Dermis lymphatic vessel endothelial cell (primary cell): ENCODE measurements at places on chromosomes 4 and X. TPM values are rescaled to one million over a fixed set of nuclear protein-coding genes. Genes with fewer than 3 reads are reported as not detected.

The C4orf36 gene
- 0.22 and 0.52 TPM in 2 replicates for total RNA-seq

The SLC35A2 gene
- total RNA-seq, result 7.8 and 11.9 TPM in 2 replicates

The UGT2B11 gene
- total RNA-seq, result not detected in 2 replicates

The NXF2B gene
- total RNA-seq, result not detected in 2 replicates

The SERPINA7 gene
- not detected in 2 replicates for total RNA-seq

The IRAK1 gene
- total RNA-seq, result 40.0 and 54.2 TPM in 2 replicates

The MBTPS2 gene
- total RNA-seq, result 4.8 and 5.9 TPM in 2 replicates

The SLC34A2 gene
- total RNA-seq, result 0.11 and 0.17 TPM in 2 replicates

The PIM2 gene
- 3.0 and 3.4 TPM in 2 replicates for total RNA-seq

The SPANXD gene
- total RNA-seq, result not detected in 2 replicates

The GAGE12F gene
- not detected in 2 replicates for total RNA-seq

The FGB gene
- total RNA-seq, result not detected in 2 replicates

The TFE3 gene
- total RNA-seq, result 9.2 and 10.8 TPM in 2 replicates

The PDHA2 gene
- not detected in 2 replicates for total RNA-seq

The WFS1 gene
- 62.2 and 79.8 TPM in 2 replicates for total RNA-seq

The SH3TC1 gene
- 78.8 and 129 TPM in 2 replicates for total RNA-seq

The SSX3 gene
- total RNA-seq, result not detected in 2 replicates

The PCDH11X gene
- not detected in 2 replicates for total RNA-seq

The ARMCX1 gene
- total RNA-seq, result 53.1 and 75.8 TPM in 2 replicates

The SPATA4 gene
- not detected in 2 replicates for total RNA-seq

The H2BW1 gene
- total RNA-seq, result not detected in 2 replicates

The PDZD4 gene
- 0.33 and 0.43 TPM in 2 replicates for total RNA-seq

The VCX2 gene
- total RNA-seq, result not detected in 2 replicates

The UGT2A3 gene
- total RNA-seq, result not detected in 2 replicates

The ENAM gene
- not detected in 2 replicates for total RNA-seq

The ADAMTS3 gene
- 0.33 and 0.34 TPM in 2 replicates for total RNA-seq

The ODAPH gene
- under 0.01 TPM in 1 of 2 replicates, not detected in the other for total RNA-seq

The PTCHD1 gene
- total RNA-seq, result not detected in 2 replicates

The SPANXC gene
- total RNA-seq, result not detected in 2 replicates

The SMARCAD1 gene
- 29.3 and 45.1 TPM in 2 replicates for total RNA-seq

The DCHS2 gene
- total RNA-seq, result 0.26 and 5.6 TPM in 2 replicates

The PNMA3 gene
- total RNA-seq, result not detected in 2 replicates

The FATE1 gene
- not detected in 2 replicates for total RNA-seq

The UGT2A1 gene
- not detected in 2 replicates for total RNA-seq

The HELT gene
- total RNA-seq, result not detected in 2 replicates

The CT47B1 gene
- total RNA-seq, result not detected in 2 replicates

The SOX3 gene
- total RNA-seq, result not detected in 2 replicates

The ASB9 gene
- total RNA-seq, result 0.43 and 0.54 TPM in 2 replicates

The SPANXN4 gene
- not detected in 2 replicates for total RNA-seq

The SHROOM3 gene
- total RNA-seq, result 0.17 and 0.22 TPM in 2 replicates

The TBC1D8B gene
- 3.1 and 3.7 TPM in 2 replicates for total RNA-seq

The UNC5C gene
- total RNA-seq, result not detected in 2 replicates

The C1QTNF7 gene
- not detected in 2 replicates for total RNA-seq

The SMARCA1 gene
- total RNA-seq, result 19.7 and 23.0 TPM in 2 replicates

The TSPAN6 gene
- total RNA-seq, result 56.8 and 127 TPM in 2 replicates

The COL4A6 gene
- 0.22 and 0.95 TPM in 2 replicates for total RNA-seq

The IL2 gene
- not detected in 2 replicates for total RNA-seq

The IL9R gene
- not detected in 2 replicates for total RNA-seq

The BEX2 gene
- 1.3 and 4.4 TPM in 2 replicates for total RNA-seq

The HSFX2 gene
- total RNA-seq, result 0.26 TPM in 1 of 2 replicates, not detected in the other

The TMEM187 gene
- total RNA-seq, result 6.4 TPM in 2 replicates
